ENCODE measurements at places on chromosomes 13 and 19.

DNA sequence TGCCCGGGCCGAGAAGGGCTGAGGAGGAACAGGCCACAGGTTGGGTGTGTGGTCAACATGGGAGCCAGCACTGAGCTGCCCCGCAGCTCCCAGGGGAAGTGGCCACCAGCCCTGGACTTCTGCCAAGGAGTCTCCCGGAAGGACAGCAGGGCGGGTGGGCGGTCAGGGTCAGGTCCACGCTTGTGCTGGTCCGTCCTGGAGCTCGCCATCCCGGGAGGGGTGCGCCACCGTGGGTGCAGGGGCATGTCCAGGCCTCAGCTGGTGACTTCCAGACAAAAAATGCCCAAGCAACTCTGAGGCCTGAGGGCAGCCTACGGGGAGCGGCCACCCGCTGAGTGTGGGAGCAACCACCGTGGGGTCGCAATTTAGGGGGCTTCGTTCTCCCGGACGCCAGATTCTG lies 21.4 kb upstream of the SLC15A1 start:
- DNase-seq: no peak

DNA sequence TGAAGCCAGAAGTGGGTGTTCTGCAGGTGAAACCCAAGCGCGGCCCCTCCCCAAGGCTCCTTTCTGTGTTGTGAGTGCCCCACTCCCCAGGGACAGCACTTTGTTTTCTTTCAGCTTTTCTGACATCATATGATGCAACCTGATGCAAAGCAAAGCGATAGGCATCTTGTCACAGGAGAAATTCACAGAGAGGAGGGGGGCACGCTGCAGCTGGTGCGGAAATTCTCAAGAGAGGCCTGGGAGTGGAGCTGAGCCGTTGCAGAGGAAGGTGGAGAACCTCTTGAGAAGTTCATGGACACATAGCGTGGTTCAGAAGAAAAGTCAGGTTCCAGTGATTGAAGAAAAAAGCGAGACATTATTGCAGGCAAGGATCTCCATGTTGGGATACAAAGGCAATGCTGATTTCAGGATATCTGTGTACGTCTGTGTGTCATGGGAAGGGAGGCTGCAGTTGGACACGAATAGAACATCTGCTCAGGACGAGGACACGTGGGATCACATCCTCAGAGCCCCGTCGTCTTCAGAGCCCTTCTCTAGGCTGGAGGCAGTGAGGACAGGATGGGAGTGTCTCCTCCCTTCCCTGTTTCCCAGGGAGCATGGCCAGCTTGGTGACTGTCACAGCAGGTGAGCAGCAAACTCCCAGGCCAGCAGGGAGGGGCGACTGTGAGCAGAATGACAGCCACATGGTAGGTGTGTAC lies 79.2 kb downstream of the IRS2 start:
- DNase-seq: no peak

DNA sequence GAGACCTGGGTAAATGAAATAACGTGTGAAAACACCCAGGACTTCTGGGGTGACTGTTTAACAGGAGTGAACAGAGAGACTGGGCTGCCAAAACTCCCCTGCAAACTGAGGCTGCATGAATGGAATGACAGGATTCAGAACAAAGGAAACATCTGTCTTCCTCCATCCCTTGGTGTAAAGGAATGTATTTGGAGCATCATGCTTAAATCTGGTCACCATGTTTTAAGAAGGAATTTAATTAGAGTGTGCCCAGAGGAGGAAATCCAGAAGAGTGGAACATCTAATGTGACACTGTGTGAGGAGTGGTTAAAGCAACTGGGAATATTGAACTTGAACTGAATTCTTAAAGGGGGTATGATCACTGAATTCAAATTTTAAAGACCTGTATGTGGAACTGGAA lies 437.2 kb downstream of the LIG4 start:
- no peak for DNase-seq

GRCh38 chr19:29590278-29590677 lies 15.8 kb upstream of the POP4 start:
- no peak for DNase-seq

DNA sequence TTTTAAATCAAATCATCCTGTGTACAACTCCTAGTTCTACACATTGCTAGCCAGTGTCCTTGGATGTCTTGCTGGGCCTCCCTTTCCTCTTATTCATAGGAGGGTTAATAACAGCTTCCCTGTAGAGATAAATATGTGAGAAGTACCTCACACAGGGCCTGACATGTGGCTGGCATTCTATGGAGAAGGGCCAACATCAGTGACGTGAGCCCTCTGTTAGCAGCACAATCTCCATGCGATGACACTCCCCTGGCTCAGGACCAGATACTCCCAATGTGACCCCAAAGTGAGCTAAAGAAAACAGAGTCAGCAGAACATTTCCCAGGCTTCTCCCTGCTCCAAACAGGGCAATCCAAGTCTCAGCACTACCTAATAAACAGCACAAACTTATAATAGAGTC lies 818.4 kb downstream of the DIAPH3 start:
- no peak for DNase-seq

Data from WTC11 (cell line).